ENCODE measurements at places on chromosomes 13 and 19. TPM values are rescaled to one million over a fixed set of nuclear protein-coding genes. Genes with fewer than 3 reads are reported as not detected.

DNA sequence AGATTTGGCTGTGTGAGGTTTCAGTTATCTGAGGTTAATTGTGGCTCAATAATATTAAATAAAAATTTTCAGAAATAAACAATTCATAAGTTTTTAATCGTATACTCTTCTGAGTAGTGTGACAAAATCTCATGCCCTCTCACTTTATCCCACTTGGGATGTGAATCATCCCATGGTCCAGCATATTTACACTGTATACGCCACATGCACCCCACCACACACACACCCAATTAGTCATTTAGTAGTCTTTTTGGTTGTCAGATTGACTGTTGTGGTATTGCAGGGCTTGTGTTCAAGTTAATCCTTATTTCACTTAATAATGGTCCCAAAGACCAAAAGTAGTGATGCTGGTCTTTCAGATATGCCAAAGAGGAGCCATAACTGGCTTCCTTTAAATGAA is 66.4 kb upstream of the PCDH9 start:
- H3K27ac ChIP-seq: no peak overlapping the region
- DNase-seq: peak; percentile 1
- H3K4me1 ChIP-seq: no peaks in the 10 kb centered on the region
- no peak overlapping the region for H3K4me3 ChIP-seq
- no peaks in the 10 kb centered on the region for H3K27me3 ChIP-seq

DNA sequence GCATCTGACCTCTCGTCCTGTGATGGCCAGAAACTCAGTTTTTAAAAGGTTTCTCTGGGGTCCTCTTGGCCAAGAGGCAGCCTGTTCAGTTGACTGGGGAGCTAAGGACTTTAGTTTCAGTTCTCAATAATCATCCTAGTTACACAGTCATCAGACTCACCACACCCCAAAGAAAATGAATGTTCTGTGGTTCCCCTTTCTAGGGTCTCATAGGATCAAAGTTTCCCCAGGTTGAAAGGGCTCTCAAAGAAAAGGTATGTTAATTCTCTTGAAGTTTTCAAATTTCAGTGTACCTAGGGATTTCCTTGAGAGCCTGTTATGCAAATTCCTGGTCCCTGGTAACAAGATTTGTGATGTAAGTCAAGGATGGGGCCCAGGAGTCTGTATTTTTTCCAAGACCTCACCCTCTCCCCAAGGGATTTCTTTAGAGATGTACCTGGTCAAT is 94.9 kb downstream of the FAM216B start:
- no peak overlapping the region for H3K4me3 ChIP-seq
- H3K4me1 ChIP-seq: no peaks in the 10 kb centered on the region
- DNase-seq: peak; percentile 35
- no peaks in the 10 kb centered on the region for H3K36me3 ChIP-seq

DNA sequence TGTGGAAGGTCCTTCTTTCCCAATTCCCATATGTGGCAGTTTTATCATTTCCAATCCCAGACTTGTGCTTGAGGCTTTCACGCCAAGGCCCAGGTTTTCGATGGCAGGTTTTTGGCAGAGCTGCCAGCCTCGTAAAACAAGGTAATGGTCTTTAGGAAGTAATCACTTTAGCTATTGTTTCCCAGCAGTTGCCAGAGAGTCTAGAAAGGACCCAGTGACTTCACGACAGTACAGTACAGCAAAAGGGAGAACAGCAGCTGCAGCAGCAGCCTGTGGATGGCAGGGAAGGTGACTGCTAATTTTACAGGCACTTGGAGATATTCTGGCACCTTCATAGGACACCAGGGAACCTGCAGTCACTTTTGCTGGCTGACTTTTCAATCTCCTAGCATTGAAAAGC is 291.6 kb upstream of the MAB21L1 start:
- H3K4me3 ChIP-seq: no peak overlapping the region
- no peaks in the 10 kb centered on the region for H3K27me3 ChIP-seq
- no peaks in the 10 kb centered on the region for H3K4me1 ChIP-seq
- H3K36me3 ChIP-seq: no peaks in the 10 kb centered on the region
- H3K27ac ChIP-seq: no peak overlapping the region

GRCh38 chr13:45451282-45451681 is 13.5 kb upstream of the COG3 start:
- no peak overlapping the region for H3K27ac ChIP-seq
- DNase-seq: no peak
- no peak overlapping the region for H3K4me3 ChIP-seq
- H3K4me1 ChIP-seq: no peaks in the 10 kb centered on the region

DNA sequence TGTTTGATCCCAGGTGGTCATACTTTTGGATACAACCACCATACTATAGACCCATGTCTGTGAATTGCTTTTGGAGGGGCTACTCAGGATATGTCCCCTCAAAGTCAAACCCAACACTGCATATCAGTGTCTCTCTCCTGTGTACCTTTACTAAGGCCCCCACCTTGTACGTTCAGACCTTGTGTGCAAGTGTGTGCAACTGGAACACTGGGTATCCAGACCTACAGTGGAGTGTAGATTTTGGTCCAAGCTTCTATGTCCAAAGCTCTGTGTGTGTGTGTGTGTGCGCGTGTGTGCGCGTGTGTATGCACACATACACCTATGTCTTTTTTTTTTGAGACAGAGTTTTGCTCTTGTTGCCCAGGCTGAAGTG is 18.0 kb downstream of the KLK2 start:
- no peak overlapping the region for H3K27ac ChIP-seq
- H3K36me3 ChIP-seq: no peaks in the 10 kb centered on the region
- no peak for DNase-seq
- no peaks in the 10 kb centered on the region for H3K4me1 ChIP-seq
- no peak overlapping the region for H3K4me3 ChIP-seq

DNA sequence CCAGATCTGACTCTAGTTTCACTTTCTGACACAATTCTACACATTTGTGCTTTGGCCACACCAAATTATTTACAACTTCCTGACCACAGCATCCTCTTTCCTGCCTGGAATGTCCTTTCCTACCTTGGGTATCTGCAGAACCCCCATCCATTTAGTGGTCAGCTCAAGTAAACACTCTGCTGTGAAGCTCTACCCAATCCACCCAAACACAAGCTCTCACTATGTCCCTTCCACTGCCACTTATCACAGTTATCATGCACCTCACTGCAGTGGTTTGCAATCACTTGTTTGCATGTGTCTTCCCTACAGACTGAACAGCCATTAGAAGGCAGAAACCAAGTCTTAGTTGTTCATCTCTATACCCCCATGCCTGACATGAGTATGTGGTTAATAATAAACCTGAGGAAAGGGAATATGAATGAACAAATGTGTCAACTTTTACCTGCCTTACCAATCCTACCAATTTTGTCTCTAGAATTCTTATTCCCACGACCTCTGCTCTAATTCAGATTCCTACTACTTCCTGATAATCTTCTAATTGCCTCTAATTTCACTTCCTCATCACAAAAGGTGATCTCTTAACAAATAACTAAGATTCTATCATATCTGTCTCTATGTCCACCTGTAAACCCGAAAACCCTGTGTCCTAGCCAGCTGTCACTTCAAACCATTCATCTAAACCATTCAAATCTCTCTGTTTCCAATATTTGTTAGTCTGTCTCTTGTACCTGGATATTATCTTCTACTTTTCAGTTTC is 25.1 kb downstream of the LNX2 start:
- H3K27me3 ChIP-seq: no peaks in the 10 kb centered on the region
- H3K4me3 ChIP-seq: no peak overlapping the region
- no peaks in the 10 kb centered on the region for H3K36me3 ChIP-seq

ATP1A3 gene
- total RNA-seq: 4.5 TPM

COL4A1 gene
- 107 TPM for total RNA-seq

COX7A1 gene
- total RNA-seq: 1.2 TPM

Measured in cardiac muscle cell (in vitro differentiated cells and primary cell).